Right lobe of liver (tissue), 6 donors: ENCODE measurements at places on chromosomes 7 and 10.

DNA sequence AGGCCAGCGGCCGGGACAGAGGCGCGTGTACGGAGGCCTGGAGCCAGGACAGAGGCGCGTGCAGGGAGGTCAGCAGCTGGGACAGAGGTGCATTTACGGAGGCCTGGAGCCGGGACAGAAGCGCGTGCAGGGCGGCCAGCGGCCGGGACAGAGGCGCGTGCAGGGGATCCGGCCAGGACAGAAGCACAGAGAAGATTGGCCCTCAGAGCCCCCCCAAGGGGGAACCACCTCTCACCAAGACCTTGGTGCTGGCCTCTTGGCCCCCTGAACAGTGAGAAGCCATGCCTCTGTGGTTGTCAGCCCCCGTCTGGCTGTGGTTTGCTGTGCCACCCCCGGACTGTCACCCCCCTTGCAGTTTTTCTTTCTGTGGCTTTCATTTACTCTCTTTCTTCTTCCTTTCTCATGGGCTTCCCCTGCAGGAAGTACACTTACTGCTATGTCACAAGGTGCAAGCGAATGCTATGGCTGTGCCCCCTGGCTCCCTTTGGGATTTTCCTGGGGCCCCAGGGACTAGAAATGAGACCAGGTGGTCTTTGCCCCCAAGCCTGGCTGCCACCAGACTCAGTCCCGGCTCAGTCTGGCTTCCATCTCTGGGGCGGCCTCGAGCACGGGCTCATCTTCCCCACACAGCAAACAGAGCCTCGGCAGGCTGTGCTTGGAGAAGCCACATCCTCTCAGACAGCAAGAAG, 41.1 kb downstream of the INSIG1 start:
- no peak for DNase-seq

DNA sequence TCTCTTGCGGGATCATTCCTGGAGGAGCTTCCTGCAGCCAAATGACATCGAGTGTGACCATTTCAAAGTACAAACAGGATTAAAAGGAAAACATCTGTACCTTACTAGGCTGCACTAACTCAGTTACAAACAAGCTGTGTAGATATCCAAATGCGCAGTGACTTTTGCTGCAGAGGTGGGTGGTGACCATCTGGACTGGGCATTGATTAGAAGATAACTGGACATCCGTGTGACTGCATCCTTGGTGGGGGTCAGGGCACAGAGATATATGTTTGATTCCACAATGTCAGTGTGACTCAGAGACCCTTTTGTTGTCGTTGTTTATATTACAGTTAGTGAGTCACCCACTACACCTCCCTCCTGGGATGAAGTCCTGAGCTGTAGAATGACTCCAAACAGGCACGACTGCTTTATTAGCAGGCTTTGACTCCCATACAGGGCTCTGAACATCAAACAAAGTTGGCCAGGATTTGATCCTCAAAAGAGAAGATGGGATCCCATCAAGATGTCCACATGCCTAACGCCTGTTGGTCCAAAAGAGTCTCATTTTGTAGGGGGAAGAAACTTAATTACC, 56.7 kb upstream of the SDK1 start:
- DNase-seq = no peak

- DNase-seq = no peak
These were observed 354.9 kb downstream of the BMPER start for GRCh38 chr7:34260279-34260678.

DNA sequence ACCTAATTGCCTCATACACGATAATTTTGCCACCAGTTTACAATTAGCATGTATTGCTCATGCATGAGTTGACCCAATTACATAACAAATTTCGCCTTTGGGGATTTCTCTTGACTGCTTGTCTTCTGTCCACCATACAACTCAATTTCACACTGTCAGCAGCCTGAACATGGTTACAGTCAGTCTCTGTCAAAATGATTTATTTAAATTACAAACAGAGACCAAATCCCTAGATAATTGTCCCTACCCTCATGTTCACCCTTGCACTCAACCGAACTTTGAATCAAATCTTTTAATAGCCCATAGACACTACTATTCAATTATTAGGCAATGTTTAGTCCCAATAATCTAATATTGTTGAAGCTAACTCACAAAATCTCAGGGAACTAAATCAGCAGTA, 59.7 kb upstream of the NEBL start:
- DNase-seq = no peak

- no peak for DNase-seq
These were observed 92.5 kb downstream of the MTPN start for GRCh38 chr7:135884495-135885232.

- DNase-seq = no peak
These were observed 328.4 kb upstream of the C7orf33 start for GRCh38 chr7:148261996-148262688.

DNA sequence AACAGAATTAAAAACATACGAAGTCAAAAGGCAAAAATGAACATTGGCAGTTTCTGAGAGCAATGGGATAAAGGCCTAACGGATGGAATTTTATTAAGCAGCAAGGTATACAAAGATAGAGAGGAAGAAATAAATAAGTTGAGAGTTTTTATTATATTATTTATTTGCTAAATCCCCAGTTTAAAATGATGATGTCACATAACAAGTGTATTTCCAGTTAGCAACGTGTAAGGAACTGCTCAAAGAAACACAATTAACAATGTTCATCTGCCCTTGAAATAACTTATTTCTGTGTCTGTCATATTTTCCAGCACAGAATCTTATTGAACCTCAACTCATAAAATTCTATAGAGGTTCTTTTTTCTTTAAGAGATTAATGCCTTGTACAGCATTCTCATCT, 108.6 kb upstream of the TMEM106B start:
- no peak for DNase-seq

DNA sequence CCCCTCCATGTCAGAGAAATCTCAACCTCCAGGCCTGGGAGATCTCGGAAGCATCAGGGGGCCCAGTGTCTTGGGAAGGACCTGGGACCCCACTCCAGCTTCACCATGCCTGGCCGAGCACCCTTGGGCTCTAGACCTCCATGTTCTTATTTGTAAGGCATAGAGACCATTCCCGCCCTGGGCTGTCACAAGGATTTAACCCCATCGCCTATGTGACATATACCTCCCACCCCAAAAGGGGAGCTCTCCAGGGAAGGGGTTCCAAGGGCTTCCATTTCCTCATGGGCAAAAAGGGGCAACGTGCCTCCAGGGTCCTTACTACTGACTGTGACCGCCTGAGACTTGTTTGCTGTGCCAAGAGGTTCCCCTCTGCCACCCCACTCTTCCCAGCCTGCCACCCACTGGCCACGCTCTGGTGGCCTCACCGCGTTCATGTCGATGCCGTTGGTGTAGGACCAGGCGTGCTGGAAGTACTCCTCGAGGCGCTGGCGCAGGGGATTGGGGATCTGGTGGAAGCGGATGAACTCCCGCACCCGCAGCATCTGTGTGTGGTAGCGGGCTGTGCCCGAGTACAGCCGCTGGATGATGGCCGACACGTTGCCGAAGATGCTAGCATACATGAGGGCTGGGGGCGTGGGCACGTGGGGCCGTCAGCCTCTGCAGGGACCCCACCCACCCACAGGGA, 27.5 kb downstream of the KCNH2 start:
- DNase-seq = peak; percentile 17

DNA sequence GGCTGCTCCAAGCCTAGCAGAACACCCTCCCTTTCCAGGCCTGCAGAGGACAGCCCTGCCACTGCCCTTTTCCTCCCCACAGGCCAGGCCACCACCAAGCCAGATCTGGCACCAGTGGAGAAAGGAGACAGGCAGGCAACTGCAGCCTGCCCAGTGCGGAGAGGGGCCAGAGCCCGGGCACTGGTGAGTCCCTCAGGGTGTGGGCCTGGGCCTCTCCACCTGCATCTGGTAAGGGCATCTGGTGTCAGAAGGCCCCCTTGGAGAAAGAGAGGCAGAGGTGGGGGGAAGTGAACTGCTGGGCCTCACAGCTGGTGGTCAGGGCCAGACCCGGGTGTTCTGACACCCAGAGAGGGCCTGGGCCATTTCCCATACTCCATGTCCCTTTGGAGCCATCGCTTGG, 27.9 kb downstream of the ZNF783 start:
- no peak for DNase-seq

GRCh38 chr7:106095634-106096033, 16.5 kb downstream of the SYPL1 start:
- no peak for DNase-seq

- no peak for DNase-seq
These were observed 4.6 kb upstream of the KLF6 start for GRCh38 chr10:3789621-3790020.

- no peak for DNase-seq
These were observed 323.2 kb upstream of the COBL start for GRCh38 chr7:51639661-51640334.

- no peak for DNase-seq
These were observed 4.2 kb downstream of the PCOLCE start for GRCh38 chr7:100606313-100606712.

- no peak for DNase-seq
These were observed 22.1 kb downstream of the CLDN12 start for GRCh38 chr7:90425376-90425775.

DNA sequence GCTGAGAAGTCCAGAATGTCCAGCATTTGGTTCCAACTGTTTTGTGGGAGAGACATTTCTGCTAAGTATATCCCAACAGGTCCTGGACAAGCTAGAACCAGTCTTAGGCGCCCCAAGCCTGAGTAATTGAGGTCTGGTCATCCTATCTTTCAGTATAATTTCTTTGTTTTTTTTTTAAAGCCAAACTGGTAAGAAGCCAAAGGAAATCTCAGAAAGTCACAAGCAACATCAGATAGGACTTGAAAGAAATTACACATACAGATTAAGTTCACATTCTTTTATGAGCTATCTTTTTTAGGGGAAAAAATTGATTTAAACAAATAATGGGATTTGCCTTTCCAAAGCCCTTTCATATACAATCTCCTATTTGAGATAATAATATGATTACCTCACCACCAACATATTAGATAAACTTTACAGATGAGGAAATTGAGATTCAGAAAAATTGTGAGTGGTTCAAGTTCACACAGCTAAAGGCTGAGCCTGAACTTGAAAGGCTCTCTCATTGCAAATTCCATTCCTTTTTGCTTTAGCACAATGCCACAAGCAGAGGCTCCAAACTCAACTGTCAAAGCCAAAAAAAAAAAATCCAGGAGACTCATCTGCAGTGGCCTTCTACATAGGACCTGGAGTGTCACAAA, 15.0 kb downstream of the PDLIM1 start:
- no peak for DNase-seq

GRCh38 chr10:10515479-10516204, 502.0 kb upstream of the CELF2 start:
- no peak for DNase-seq

- DNase-seq = no peak
These were observed 38.0 kb downstream of the PSAP start for GRCh38 chr10:71812913-71813590.

GRCh38 chr10:52900593-52900992, 128.0 kb upstream of the MBL2 start:
- DNase-seq = no peak

- DNase-seq = no peak
These were observed 66.9 kb downstream of the OGDH start for GRCh38 chr7:44673324-44673723.

DNA sequence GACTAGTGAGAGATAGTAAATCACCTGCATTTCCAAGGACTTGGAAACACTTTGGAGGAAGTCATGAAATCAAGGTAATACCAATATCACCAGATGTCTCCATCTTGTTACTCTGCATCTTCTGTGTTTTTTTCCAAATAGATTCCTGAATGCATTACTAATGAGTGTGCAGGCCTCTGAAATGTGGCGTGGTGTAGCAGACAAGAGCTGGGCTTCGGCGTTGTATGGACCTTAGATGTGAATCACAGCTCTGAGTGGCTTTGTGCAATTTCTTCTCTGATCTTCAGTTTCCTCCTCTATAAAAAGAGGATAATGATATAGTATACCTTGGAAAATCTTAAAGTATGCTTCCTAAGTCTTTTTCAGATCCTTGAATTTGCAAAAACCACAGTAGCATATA, 9.6 kb upstream of the MYPN start:
- DNase-seq = no peak

DNA sequence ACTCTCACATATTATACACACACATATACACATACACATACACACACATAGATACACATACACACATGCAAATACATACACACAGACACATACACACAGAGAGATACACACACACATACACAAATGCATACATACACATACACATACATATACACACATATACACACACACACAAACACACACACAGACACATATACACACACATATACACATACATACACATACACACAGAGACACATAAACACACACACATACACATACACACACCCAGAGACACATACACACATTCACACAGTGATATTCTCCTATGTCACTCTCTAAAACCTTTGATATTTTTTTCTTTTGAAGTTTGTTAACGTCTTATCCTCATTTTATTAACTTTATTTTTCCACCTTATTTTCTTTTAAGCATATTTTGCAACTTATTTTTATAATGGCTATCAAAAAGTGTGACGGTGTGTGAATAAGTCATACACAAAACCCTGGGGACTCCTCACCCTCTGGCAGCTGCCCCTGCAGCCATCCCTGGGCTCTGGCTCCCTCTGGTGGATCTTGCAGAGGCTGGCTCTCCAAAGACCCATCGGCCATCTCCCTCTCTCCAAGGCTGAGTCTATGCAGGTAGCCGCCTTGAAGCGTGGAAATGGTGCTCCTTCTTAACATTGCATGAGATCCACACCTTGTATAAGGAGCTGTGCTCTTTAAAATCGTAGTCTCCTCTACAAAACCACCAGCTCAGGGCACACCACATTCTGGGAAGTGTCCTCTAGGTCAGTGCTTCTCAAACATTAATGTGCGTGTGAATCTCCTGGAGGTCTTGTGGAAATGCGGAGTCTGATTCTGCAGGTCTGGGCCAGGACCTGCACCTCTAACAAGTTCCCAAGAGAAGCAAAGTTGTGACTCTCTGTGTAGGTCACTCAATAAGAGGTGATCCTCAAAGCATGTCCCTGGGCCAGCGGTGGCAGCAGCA, 4.1 kb upstream of the C10orf120 start:
- DNase-seq = peak; percentile 76

- no peak for DNase-seq
These were observed 208.1 kb upstream of the TCF7L2 start for GRCh38 chr10:112741830-112742402.
